SK-N-SH treated with all-trans-retinoic acid at 6 μM for 48 hours (cell line): ENCODE measurements at places on chromosomes 1 and 21.

GRCh38 chr1:59696421-59697115 is 118.2 kb upstream of the HOOK1 start:
- no peak for ATAC-seq

DNA sequence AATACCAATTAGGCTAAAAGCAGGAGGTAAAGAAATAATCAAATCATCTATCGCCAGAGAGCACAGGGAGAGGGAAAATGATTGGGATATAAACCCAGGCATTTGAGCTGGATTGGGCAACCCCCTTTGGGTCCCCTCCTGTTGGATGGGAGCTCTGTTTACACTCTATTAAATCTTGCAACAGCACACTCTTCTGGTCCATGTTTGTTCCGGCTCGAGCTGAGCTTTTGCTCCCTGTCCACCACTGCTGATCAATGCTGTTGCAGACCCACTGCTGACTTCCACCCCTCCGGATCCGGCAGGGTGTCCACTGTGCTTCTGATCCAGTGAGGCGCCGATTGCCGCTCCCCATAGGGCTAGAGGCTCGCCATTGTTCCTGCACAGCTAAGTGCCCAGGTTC is 493.8 kb downstream of the MATN1 start:
- ATAC-seq, result no peak

DNA sequence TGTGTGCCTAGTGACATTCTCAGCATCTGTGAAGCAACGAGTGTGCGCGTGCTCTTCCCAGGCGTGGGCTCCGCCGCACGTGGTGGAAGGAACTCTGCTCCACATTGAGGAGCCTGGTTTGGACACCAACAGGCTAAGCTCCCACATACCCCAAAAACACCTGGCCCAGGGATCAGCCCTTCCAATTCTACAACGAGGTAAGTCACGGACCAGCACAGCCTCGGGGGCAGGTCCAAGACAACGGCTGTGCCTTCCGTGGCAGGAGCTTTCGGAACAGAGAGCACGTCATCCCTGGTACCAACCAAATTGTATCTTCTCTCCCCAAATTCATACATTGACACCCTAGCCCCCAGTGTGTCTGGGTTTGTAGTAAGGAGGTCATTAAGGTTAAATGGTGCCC is 27.2 kb upstream of the PDE9A start:
- ATAC-seq, result no peak

GRCh38 chr1:223745731-223746130 is 33.4 kb downstream of the CAPN2 start:
- ATAC-seq, result no peak

DNA sequence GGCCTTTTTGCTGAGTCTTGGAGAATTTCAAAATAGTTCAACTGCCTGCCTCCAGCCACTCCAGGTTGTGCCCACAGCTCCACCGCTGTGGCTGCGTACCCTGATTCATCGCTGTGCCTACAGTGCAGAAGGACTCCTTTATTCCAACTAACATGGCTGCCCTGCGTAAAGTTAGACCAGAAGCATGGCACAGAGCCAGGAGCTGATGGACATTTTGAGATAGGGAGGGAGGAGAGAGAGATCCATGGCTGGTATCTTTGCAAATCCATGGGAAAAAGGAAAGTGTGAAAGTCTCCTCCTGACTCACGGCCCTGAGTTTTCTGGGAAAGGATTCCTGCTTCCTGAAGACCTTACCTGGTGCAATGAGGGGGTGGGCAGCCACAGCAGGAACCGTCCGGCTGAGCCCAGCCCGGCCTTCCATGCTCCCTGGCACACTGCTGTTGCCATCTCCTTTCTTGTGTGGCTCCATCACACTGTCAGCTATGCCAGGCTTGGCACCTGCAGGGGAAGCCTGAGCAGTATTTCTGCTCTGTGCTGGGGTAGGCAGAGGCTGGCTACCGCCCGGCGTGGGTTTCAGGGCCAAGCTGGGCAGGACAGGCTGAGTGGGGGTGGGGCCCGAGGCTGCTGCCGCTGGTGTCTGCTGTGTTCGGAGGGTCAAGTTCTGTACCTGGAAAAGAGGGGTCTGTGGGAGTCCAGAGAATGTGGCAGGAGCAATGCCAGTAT is 46.0 kb upstream of the A3GALT2 start:
- ATAC-seq, result no peak

DNA sequence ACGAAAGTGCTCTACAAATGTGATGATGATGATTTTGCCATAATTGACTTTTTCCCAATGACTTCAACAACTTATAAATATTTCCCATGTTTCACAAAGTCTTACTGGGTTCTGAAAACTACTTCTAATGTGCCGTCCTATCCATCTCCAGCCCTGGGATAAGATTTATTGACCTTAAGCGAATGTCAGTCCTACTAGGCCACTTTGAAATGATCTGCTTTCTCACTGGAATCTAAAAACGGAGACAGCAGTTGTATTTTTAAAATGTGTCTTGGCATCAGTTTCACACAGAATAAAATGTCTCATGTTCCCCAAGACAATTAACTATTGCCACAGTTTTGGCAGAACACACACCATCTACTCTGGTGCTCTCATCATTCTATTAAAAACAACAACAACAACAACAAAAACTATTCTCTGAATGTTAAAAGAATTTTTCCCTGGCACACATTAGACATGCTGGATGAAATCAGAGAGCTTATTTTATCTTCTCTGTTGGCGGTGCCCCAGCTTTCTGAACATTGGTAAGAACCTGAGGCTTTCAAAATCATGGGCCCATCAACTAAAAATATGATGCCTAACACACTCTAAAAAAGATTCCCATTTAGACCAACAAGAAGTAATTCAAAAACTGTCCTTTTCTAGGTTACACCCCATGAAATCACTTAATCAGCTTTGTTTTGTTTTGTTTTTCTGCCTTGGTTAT is 23.1 kb upstream of the DNASE2B start:
- no peak for ATAC-seq
